ENCODE measurements at places on chromosomes 12 and 14. TPM values are rescaled to one million over a fixed set of nuclear protein-coding genes. Genes with fewer than 3 reads are reported as not detected.

The ITGB7 gene
- total RNA-seq: 18.9 TPM

The PTCSC3 gene
- total RNA-seq: not detected

The KRT5 gene
- 326 TPM for total RNA-seq

The SLC8A3 gene
- 0.99 TPM for total RNA-seq

DNA sequence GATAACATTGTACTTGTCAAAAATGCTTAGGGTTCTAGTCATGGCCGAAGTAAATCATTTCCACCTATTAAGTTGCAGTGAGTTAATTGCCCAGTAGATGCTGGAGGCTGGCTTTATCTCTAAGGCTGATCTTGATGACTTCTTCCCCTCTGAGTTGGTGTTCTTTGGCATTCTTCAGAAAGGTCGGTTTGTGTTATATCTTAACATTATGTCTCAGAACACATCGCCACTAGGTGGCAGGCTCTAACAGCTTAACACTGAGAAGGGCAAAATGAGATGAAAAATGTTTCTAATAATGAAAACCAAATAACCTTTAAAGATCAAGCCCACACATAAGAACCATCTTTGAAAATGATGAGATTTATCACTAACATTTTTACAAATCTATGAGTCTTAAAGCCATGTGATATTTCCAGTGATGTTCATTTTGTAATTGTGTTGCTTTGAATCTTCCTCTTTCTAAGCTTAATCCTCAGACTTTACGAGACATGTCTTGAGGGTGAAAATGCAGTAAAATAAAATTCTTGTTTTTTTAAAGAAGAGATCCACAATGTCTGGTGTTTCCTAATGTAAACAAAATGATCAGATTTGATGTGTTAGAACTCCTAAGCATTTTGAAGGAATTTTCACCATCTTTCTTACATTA is 28.6 kb downstream of the SUDS3 start:
- peak; percentile 54 for DNase-seq

- no peak for DNase-seq
These were observed 51.8 kb upstream of the PRICKLE1 start for GRCh38 chr12:42641221-42641885.

GRCh38 chr12:102806110-102806509 is 110.9 kb downstream of the PAH start:
- DNase-seq: no peak

- no peak for DNase-seq
These were observed 2.1 kb upstream of the PDZRN4 start for GRCh38 chr12:41186026-41186425.

- DNase-seq: no peak
These were observed 35.1 kb downstream of the NRDE2 start for GRCh38 chr14:90296641-90297040.

GRCh38 chr12:95623554-95624170 is 72.4 kb upstream of the USP44 start:
- peak; percentile 32 for DNase-seq

GRCh38 chr14:89588016-89588415 is 171.0 kb upstream of the FOXN3 start:
- no peak for DNase-seq

GRCh38 chr14:86038387-86039042 is 508.6 kb downstream of the FLRT2 start:
- peak; percentile 59 for DNase-seq

GRCh38 chr12:127558361-127558760 is 708.6 kb upstream of the TMEM132C start:
- no peak for DNase-seq

GRCh38 chr12:78087363-78087675 is 256.6 kb downstream of the NAV3 start:
- DNase-seq: no peak

- no peak for DNase-seq
These were observed 180.7 kb downstream of the PHLDA1 start for GRCh38 chr12:75850721-75851462.

All from thymus (tissue), 14 donors.